PC-9 (cell line): ENCODE measurements at places on chromosomes 16 and 17. TPM values are rescaled to one million over a fixed set of nuclear protein-coding genes. Genes with fewer than 3 reads are reported as not detected.
A peak's percentile ranks its signal among the peaks of the same experiment; 100 is the strongest.

DNA sequence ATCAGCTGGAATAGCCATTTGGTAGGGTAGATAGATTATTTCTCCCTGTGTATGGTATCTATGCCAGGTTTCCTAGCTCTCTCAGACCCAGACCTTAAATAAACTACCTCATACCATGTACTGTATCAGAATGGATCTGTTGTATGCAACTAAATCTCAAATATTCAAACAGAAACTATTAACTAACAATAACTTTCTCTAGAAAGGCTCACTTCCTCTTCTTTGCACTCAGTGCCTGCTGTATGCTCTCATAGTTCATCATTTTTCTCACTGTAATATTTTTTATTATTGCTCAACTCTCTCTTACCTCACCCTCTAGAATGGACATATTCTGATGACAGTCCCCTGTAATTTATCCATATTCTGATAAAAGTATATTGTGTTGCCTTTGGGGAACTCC, 182.4 kb downstream of the TOX3 start:
- H3K4me3 ChIP-seq: no peak overlapping the region
- no peak overlapping the region for H3K27ac ChIP-seq
- no peak for DNase-seq
- no peaks in the 10 kb centered on the region for H3K27me3 ChIP-seq
- no peaks in the 10 kb centered on the region for H3K36me3 ChIP-seq

The PERCC1 gene
- not detected in 2 replicates for total RNA-seq

DNA sequence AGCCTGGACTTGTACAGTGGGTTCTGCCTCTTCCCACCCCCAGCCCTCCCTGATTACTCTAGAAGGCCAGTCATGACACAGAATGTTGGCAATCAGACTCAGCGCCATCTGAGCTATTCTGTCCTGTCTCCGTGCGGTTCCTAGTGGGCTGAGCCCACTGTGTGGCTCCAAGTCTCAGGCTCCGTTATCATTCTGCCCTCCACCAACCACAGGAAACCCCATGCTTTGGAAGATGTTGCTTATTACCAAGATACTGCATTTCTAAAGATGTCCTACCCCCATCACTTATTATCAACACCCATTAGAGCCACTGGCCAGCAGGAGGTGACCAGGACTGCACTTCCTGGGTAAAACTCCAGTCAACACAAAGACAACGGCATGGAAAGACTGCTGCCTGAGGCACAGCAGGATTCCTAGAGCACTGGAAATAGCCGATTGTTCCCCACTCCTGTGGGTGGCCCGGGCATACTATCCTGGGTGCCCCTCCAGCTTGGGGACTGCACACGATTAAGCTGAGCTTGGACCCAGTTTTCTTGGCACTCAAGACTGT, 133.6 kb downstream of the AATF start:
- no peak for DNase-seq
- H3K4me3 ChIP-seq: no peak overlapping the region
- no peak overlapping the region for H3K27ac ChIP-seq
- H3K4me1 ChIP-seq: no peaks in the 10 kb centered on the region
- H3K36me3 ChIP-seq: peaks cover 11% of the 10 kb centered on the region
- no peaks in the 10 kb centered on the region for H3K27me3 ChIP-seq

- H3K4me1 ChIP-seq: no peaks in the 10 kb centered on the region
- no peak for DNase-seq
- H3K27ac ChIP-seq: no peak overlapping the region
- H3K36me3 ChIP-seq: no peaks in the 10 kb centered on the region
These were observed 486.0 kb downstream of the KCNJ2 start for GRCh38 chr17:70655176-70655958.

- H3K4me3 ChIP-seq: no peak overlapping the region
- no peak overlapping the region for H3K27ac ChIP-seq
- H3K4me1 ChIP-seq: no peaks in the 10 kb centered on the region
- H3K27me3 ChIP-seq: no peaks in the 10 kb centered on the region
These were observed 319.5 kb upstream of the CA10 start for GRCh38 chr17:52477824-52478699.

- H3K27me3 ChIP-seq: no peaks in the 10 kb centered on the region
- no peak overlapping the region for H3K4me3 ChIP-seq
- peaks cover 6% of the 10 kb centered on the region for H3K4me1 ChIP-seq
- no peak for DNase-seq
- H3K27ac ChIP-seq: no peak overlapping the region
- H3K36me3 ChIP-seq: peaks cover 22% of the 10 kb centered on the region
These were observed 26.4 kb downstream of the NMT1 start for GRCh38 chr17:45087504-45087975.

The TBC1D3B gene
- 13.8 and 18.6 TPM in 2 replicates for total RNA-seq

The PGS1 gene
- total RNA-seq: 37.7 and 40.2 TPM in 2 replicates

DNA sequence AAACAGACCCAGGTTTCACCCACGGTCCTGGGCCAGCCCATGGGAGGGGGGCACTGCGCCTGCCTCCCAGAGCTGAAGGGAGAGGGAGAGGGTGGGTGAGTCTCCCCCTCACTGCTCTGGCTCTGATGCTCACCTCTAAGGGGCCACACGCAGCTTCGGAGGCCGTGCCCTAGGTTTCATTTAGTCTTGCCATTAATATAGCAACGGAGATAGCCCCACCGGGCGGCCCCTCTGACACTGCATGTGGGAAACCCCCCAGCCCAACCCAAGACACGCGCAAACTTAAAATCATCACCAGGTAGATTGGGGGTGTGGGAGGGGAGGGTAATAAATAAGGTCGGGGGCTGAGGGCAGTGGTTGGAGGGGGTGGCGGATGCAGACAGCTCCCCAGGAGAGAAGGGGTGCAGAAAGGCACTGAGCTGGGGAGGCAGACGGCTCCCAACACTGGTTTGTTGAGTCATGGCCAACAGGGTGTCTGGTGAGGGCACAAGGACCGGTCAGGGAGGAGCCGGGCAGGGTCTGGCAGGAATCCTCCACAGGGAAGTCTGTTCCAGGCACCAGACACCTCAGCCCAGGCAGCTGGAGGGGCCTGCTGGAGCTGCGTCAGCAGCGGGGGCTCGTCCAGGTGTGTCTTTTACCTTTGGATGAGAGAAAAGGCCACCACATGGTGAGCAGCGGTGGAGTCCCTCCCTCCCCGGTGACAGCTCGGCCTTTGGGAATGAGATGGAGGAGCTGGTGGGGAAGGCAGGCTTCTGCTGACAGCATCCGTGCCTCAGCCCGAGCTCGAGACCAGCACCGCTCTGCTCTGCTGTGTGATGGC, 32.0 kb upstream of the DOC2B start:
- no peak for DNase-seq
- no peaks in the 10 kb centered on the region for H3K36me3 ChIP-seq
- H3K27ac ChIP-seq: no peak overlapping the region
- no peak overlapping the region for H3K4me3 ChIP-seq
- no peaks in the 10 kb centered on the region for H3K4me1 ChIP-seq

DNA sequence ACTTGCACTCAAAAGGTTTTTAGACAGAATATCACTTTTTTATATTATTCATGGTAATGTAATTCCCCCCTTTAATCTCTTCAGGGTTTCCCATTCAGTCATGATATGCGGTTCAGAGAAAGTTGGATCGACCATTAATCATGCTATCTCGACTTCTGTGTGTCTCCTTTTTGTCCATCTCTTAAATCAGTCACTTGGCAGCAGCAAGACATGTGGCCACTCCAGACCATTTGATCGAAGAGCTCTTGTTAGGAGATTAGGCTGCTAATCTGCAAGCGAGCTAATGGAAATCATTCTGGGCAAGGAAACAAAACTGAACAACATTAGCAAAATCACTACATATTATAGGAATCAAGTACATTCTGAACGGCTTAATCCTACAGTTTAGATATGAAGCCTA, 449.9 kb downstream of the WWOX start:
- H3K4me1 ChIP-seq: no peaks in the 10 kb centered on the region
- H3K36me3 ChIP-seq: no peaks in the 10 kb centered on the region
- H3K27me3 ChIP-seq: no peaks in the 10 kb centered on the region
- H3K4me3 ChIP-seq: no peak overlapping the region

The DBF4B gene
- total RNA-seq: 29.6 and 33.3 TPM in 2 replicates

DNA sequence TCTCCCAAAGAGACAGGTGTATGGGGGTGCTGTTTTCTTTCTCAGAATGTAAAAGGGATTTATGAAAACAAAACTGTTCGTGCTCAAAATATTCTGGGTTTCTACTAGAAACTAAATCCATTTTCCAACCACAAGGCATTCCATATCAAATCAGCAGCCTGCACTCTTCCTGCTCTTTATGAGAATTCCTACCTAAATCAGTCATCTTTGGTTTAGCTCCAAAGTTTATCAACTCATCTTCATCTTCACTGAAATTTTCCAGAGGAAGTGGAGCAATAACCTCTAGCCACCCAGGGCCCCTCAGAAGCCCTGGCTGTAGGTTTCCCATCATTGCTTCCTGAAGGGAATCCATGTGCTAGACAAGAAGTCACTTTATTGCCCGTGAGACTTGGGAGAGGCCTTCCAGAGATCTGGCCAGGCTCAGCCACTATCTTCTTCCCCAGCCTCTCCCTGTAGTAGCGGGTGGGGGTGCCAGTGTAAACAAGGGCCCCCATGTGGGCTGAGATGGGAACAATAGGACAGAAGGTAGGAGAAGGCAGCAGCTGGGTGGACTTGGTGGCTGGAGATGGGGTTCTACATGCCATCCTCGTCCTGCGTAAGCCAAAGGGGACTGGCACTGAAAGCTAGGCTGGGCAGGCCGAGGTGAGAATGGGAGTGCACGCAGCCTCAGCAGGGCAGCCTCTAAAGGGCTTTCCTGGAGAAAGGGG, 22.0 kb upstream of the ALDH3A1 start:
- peaks cover 9% of the 10 kb centered on the region for H3K4me1 ChIP-seq
- DNase-seq: peak; percentile 53
- no peaks in the 10 kb centered on the region for H3K36me3 ChIP-seq
- H3K4me3 ChIP-seq: no peak overlapping the region
- H3K27ac ChIP-seq: no peak overlapping the region

The SPN gene
- 0.15 and 0.17 TPM in 2 replicates for total RNA-seq

- no peak for DNase-seq
- H3K4me1 ChIP-seq: peaks cover 13% of the 10 kb centered on the region
- no peaks in the 10 kb centered on the region for H3K36me3 ChIP-seq
- no peak overlapping the region for H3K4me3 ChIP-seq
- no peak overlapping the region for H3K27ac ChIP-seq
These were observed 4.2 kb downstream of the PSKH1 start for GRCh38 chr16:67897231-67897630.

- peaks cover 16% of the 10 kb centered on the region; the same call in 1 of the 2 replicates for H3K27me3 ChIP-seq
- no peaks in the 10 kb centered on the region for H3K4me1 ChIP-seq
- DNase-seq: no peak
- H3K27ac ChIP-seq: no peak overlapping the region
- no peaks in the 10 kb centered on the region for H3K36me3 ChIP-seq
These were observed 70.5 kb downstream of the GAS7 start for GRCh38 chr17:10127819-10128425.

DNA sequence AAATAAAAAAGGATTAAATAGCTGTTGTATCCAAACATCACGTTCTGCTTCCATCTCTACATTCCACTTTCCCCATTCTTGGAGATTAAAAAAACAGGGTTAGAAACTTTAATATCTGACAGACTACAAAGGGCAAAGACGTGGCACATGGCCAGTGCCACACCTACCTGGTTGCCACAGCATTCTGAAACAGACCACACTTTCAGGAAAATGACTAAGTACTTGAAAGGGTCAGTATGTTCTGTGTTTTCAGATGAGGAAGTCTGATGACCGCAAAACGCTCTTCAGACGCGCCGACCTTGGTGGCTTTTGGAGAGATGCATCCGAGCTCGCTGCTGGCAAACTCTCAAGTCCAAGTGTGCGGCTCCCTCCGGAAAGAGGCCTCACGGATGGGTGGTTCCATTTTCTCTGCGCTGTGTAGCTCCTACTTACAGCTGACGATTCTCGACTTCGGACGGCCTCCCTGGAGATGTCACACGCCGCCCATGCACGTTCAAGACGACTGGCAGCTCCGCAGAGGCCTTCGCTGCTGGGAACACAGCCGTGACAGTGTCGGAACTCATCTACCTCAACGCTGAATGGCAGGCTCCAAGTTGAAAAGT, 15.5 kb downstream of the MAP1LC3B start:
- no peaks in the 10 kb centered on the region for H3K27me3 ChIP-seq
- peaks cover 3% of the 10 kb centered on the region; the same call in 1 of the 2 replicates for H3K36me3 ChIP-seq
- H3K27ac ChIP-seq: no peak overlapping the region
- H3K4me3 ChIP-seq: no peak overlapping the region
- DNase-seq: peak; percentile 83

The HSPB9 gene
- 0.33 TPM in 1 of 2 replicates, not detected in the other for total RNA-seq

DNA sequence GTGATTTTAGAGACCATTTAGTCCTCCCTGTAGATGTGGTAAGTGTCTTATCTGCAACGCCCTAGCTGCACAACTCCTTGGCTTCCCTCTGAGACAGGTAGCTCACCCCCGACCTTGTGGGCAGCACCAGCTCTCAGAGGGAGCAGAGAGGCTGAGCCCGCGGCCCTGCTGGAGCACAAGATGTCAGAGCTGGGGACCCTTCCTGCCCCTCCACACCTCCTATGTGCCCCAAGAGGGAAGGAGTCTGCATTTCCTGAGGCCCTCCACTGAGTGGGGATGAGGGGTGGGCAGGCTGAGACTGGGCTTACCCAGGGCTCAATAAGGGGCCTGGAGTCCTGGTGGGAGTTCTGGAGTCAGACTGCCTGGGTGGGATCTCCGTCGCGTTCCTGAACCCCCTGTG, 12.2 kb upstream of the ADGRG1 start:
- DNase-seq: no peak
- no peak overlapping the region for H3K4me3 ChIP-seq
- H3K27me3 ChIP-seq: no peaks in the 10 kb centered on the region
- no peaks in the 10 kb centered on the region for H3K36me3 ChIP-seq

- H3K4me1 ChIP-seq: no peaks in the 10 kb centered on the region
- H3K27me3 ChIP-seq: no peaks in the 10 kb centered on the region
- no peak overlapping the region for H3K27ac ChIP-seq
These were observed 152.2 kb upstream of the MPHOSPH6 start for GRCh38 chr16:82322177-82322576.

GRCh38 chr17:73091410-73091769, 1.1 kb downstream of the SLC39A11 start:
- H3K27ac ChIP-seq: no peak overlapping the region
- no peak for DNase-seq
- H3K4me1 ChIP-seq: peaks cover 6% of the 10 kb centered on the region; the same call in 1 of the 2 replicates
- H3K4me3 ChIP-seq: peak overlapping the region; percentile 59

The PLLP gene
- total RNA-seq: 1.8 and 2.8 TPM in 2 replicates

DNA sequence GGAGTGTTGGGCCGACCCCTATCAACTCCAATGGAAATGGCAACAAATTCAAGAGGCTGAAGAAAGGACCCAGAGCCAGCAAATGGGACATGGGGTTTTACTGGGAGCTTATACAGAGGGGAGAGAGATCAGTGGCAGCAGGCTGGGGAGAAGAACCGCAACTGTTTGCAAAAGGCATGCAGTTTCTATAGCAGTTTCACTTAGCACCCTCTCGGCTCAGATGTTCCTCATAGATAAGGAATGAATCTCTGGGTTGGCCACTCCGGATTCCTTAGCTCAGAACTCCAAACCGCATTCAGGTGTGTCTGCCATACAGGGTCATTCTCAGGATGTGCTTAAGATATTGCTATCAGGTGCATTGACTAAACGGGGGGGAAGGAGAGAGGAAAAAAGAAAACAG, 71.1 kb upstream of the RPL38 start:
- no peaks in the 10 kb centered on the region for H3K4me1 ChIP-seq
- no peak overlapping the region for H3K4me3 ChIP-seq
- no peak for DNase-seq
- H3K36me3 ChIP-seq: no peaks in the 10 kb centered on the region
- H3K27me3 ChIP-seq: peaks cover 84% of the 10 kb centered on the region

The ARHGDIA gene
- total RNA-seq: 242 and 309 TPM in 2 replicates
